ENCODE measurements at places on chromosomes 1 and 21.

DNA sequence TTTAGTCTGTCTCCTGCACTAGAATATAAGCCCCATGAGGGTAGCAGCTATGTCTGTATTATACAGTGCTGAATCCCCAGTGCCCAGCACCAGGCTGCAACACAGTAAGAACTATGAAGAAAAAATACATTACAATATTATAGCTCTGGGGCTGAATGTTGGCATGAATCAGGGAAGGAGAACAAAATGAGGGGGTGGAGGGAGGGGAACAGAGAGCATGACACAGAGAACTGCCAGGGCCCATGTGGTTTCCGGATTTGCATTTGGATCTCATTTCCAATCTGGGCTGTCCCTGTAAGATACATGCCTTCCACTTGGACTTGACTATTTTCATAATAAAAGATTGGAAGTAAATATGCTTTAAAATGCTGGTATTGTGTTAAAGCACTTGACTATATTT is 35.8 kb downstream of the C1orf198 start:
- peak; percentile 23 for DNase-seq

GRCh38 chr21:46555225-46555617 is 49.7 kb downstream of the S100B start:
- no peak for DNase-seq

DNA sequence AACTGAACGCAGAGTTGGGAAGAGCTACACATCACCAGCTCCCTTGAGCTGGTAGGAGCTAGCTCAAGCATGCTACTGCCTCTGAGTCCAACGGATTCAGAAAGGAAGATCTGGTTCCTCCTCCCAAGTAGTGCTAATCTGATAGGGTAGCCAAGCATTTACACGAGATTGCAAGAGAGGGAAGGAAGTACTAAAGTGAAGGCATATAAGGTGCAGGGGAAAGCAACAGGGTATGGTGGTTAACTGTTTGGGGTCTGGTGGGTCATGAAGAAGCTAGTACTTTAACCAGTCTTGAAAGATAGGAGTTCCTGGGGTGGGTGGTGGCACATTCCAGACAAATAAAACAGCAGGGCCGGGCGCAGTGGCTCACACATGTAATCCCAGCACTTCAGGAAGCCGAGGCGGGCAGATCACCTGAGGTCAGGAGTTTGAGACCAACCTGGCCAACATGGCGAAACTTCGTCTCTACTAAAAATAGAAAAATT is 20.2 kb upstream of the ZNF436 start:
- no peak for DNase-seq

DNA sequence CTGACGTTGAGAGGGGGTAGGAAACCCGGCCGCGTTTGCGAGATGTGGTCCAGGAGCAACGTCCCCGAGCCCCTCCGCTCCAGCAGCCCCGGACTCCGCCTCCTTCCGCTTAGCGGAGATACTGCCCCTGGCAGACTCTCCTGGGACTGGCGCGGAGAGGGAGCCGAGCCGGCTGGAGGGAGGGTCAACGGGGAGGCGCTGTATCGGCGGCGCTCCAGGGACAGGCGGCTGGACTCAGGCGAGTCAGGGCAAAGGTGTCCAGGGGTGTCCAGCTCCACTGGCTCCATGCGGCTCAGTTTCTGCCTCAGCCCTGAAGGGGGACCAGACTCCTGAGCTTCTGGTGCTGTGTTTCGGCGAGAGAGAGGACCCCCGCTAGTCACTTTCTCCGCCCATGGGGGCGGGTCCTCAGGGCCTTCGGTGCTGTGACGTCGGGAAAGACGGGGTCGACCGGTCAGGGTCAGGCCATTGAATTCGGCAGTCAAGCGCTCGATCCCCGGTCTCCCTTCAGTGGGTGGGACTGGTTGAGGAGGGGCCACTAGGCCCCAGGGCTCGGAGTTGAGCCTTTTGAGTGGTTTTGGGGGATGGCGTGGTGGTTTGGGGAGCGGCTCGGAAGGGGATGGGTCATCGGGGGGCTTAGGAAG is 2.8 kb upstream of the LIX1L start:
- DNase-seq, result peak; percentile 87

- DNase-seq, result no peak
Measured at GRCh38 chr1:152457071-152457470, 43.0 kb upstream of the CRNN start.

DNA sequence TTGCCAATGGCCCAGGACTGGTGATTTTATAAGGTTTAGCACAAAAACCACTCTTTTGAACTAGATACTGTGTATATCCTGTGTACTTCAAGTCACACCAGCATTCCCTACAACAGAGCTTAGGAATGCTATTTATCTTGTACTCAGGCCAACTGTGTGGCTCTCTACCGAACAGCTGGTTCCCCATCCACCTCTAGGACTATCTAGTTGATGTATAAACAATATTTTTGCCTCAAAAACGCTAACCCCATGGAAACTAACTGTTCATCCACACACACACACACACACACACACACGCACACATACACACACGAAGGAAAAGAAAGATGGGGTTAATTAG is 28.7 kb upstream of the SLC45A3 start:
- no peak for DNase-seq

DNA sequence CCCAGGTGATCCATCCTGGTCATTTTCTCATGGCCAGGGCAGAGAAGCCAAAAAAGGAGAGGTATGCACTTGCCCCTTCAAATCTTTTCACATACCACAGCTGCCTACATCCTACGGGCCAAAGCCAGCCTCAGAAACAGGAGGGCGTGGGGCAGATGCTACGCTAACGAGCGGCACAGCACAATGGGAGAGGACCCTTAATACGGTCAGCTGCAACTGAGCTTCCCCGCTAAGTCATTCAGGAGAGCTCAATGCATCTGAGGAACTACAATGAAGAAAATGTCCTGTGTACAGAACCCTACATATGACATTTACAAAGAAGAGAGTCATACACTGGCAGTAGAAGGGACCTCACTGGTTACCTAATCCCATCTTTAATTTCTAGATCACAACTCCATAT is 78.2 kb downstream of the PGBD5 start:
- DNase-seq, result no peak

- no peak for DNase-seq
Measured at GRCh38 chr1:32801096-32801715, 16.0 kb downstream of the YARS1 start.

- no peak for DNase-seq
Measured at GRCh38 chr1:107291987-107292386, 151.1 kb downstream of the NTNG1 start.

DNA sequence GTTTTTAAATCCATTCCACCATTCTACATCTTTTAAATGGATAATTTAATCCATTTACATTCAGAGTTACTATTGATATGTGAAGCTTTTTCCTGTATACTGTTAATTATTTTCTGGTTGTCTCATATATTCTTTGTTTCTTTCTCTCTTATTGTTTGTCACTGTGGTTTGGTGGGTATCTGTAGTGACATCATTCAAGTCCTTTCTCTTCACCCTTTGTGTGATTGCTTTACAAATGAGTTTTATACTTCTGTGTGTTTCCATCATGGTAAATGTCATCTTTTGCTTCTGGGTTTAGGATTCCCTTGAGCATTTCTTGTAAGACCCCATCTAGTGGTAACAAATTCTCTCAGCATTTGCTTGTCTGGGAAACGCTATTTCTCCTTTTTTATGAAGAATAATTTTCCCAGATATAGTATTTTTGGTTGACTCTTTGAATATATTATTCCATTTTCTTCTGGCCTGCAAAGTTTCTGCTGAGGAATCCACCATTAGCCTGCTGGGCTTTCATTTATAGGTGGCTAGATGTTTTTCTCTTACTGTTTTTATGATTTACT is 10.2 kb downstream of the LY9 start:
- no peak for DNase-seq

DNA sequence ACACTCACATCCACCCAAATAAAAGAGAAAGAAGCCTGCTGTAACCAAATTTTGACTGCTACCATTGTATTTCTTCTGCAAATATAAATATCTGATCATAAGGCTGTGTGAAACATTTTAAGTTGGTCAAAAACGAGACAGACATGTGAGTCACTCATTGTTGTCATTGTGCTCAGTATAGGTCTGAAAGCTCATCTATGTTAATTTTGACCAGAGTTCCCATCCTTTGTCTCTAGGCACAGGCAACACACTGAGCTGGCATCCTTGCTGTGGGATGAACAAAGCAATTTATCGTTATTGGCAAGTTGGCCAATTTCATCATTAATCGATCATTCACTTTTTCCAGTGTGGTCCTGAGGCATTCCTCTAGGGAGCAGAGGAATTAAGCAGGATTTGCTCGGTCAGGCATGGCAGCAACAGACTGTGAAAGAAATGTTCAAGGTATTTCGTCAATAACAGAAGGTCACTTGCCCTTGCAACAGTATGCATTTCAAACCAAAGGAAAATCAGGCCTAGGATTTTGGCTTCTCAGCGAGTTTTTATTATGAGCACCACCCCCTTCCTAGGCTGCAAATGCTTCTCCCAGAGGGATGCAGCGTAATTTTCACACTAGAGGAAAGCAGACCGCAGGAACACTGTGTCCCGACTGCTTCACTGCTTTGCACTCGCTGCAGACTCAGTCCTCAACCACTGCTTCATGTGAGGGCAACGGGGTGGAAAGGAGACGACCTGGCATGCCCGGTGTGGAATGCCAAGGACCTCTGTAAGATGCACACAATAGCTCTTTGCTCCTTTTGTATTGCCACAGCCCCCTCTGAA is 87.9 kb upstream of the SMYD2 start:
- no peak for DNase-seq

- no peak for DNase-seq
Measured at GRCh38 chr1:59079434-59080140, 217.3 kb upstream of the FGGY start.

DNA sequence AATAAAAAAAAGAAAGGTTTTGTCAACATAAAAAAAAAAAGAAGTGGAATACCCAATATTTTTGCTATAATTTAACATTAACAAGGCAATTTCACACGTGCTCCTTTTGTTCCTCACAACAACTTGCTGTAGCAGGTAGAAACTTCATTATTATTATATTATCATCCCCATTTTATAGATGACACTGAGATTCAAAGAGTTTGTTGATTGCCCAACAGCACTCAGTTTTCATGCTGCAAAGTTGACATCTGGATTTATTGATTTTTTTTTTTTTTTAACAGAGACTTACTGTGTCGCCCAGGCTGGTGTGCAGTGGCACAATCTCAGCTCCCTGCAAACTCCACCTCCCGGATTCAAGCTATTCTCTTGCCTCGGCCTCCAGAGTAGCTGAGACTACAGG is 8.9 kb upstream of the ESRRG start:
- DNase-seq, result no peak
